ENCODE measurements at places on chromosomes 11 and 22.

GRCh38 chr11:7973011-7973410 lies 7.8 kb upstream of the NLRP10 start:
- DNase-seq: no peak

- DNase-seq: no peak
These were observed 54.8 kb upstream of the CECR2 start for GRCh38 chr22:17314487-17314886.

GRCh38 chr11:88066090-88066489 lies 109.2 kb downstream of the RAB38 start:
- no peak for DNase-seq

DNA sequence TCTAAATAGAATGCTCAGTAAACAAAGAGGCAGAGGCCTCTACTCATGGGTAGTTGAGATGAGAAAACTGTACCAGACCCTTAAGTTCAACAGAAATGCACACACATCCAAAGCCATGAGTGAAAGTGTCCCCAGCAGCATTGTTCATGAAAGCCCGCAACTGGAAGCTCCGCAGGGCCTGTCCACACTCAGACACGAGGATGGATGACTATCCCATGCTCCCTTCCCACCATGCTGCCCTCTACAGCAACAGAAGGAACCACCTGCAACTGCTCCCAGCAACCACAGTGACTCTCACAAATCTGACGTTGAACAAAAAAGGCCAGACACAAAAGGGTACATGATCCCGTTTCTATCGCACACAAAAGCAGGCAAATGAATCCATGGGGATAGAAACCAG lies 76.9 kb upstream of the ANO1 start:
- DNase-seq: no peak

GRCh38 chr22:29623553-29624169 lies 20.2 kb downstream of the NF2 start:
- DNase-seq: no peak
